ENCODE measurements at places on chromosomes 1 and 21.

DNA sequence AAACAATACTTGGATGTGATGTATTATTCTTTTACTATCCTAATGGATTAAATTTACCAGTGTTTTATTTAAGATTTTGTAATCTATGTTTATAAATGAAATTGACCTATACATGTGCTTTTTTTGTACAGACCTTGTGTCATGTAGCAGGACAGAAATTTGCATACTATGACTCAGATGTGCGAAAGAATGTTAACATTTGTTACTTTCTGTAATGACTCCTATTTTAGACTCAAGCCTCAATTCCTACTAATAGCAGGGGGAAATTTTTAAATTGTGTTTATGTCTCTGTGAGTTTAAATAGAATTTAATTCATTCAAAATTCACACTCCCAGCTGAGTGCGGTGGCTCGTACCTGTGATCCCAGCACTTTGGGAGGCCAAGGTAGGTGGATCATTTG, 21.8 kb upstream of the RIMKLA start:
- DNase-seq: no peak

DNA sequence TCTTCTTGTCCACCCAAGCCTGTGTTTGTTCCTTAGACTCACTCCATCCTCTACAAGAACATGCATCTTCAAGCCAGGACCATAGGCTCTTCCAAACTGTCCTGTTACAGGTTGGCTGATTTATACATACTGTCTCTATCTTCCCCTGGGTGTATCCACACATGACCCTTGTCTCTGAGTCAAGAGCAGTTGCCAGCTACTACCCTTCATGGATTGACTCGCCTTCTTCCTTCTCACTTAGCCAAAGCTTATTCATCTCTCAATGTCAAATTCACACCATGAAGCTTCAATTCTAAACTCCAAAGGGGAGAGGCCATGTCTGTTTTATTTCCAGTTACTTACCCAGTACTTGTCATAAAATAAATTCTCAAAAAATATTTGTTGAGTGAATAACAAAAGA, 64.1 kb upstream of the CACHD1 start:
- no peak for DNase-seq

DNA sequence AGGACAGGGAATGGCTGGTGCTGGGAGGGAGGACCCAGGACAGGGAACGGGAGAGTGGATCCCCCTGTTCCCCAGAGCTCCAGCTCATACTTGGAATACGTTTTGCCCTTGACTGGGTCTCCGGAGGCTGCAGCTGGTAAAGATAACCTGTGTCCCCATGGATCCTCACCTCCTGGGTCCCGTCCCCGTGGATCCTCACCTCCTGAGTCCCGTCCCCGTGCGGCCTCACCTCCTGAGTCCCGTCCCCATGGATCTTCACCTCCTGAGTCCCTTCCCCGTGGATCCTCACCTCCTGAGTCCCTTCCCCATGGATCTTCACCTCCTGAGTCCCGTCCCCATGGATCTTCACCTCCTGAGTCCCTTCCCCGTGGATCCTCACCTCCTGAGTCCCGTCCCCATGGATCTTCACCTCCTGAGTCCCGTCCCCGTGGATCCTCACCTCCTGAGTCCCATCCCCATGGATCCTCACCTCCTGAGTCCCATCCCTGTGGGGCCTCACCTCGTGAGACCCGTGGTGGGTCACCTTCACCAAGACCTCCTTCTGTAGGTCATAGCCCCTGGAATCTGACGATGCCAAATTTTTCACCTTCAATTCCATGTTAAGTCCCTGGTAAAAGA, 61.4 kb downstream of the SCCPDH start:
- DNase-seq: no peak

DNA sequence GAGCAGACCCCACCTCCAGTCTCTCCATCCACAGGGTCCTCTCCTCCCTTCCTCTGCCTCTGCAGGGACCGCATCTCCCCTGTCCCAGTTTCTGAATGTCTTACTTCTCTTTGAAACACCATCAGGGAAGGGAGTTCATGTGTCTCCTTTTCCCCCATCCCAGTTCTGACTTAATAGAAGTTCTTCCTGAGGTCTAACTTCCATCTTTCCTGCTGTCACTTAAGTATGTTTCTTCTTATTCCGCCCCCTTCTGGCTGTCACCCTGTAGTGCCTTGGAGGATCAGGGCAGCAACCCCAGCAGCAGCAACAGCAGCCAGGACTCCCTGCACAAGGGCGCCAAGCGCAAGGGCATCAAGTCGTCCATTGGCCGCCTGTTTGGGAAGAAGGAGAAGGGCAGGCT, 29.3 kb downstream of the MYOG start:
- no peak for DNase-seq

GRCh38 chr21:26405735-26406361, 167.2 kb downstream of the CYYR1 start:
- DNase-seq: no peak

GRCh38 chr1:31410871-31411270, 2.1 kb upstream of the SERINC2 start:
- DNase-seq: no peak

DNA sequence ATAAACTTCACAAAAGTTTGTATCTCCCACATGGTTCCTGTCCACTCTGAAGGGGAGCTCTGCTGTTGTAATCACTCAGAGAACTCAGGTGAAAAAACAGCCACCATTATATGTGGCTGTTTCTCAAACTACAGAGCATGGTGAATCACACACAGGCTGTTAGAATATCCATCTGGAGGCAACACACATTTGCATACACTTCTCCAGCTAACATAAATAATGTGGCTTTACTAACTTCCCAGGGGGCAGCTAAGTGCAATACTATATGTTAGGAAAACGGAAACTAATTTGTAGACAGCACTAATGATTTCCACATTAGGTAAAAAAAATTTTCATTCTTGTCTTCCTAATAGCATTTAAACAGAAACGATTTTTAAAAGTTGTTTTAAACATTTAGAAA, 49.3 kb downstream of the PTGFR start:
- no peak for DNase-seq

All from T-helper 17 cell (primary cell).